Panc1 (cell line): ENCODE measurements at places on chromosomes 16 and 17. TPM values are rescaled to one million over a fixed set of nuclear protein-coding genes. Genes with fewer than 3 reads are reported as not detected.

- H3K36me3 ChIP-seq, result no peaks in the 10 kb centered on the region; the same call in 1 of the 2 replicates
- peak overlapping the region; percentile 40 for H3K4me3 ChIP-seq
- H3K27me3 ChIP-seq, result no peaks in the 10 kb centered on the region
- peak; percentile 45 for DNase-seq
Observed at GRCh38 chr17:1486802-1487695, 5.4 kb downstream of the MYO1C start.

DNA sequence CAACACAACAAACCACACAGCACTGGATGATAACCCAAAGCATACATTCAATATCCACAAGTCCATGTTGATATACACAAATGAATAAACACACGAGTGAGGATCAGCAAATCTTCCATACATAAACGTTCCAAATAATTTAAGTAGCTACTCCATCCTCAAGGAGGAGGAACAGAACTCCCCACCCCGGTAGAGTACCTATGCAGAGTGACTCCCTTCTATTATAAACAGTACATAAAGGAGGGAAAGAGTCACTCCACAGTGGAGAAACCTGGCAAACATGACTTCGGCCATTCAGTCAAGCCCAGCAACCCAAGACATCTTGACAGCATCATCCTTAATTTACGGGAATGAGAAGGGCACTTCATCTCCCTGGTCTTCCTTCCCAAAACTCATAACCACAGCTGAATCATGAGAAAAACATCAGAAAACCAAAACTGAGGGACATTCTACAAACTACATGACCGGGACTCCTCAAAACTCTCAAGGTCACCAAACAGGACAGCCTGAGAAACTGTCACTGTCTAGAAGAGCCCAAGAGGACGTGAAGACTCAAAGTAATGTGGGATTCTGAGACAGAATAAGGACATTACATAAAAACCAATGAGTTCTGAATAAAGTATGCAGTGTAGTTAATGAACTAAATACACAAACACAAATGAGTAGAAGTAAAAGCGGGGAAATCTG lies 5.6 kb downstream of the USP22 start:
- H3K4me3 ChIP-seq, result no peak overlapping the region
- H3K4me1 ChIP-seq, result peaks cover 51% of the 10 kb centered on the region
- H3K36me3 ChIP-seq, result peaks cover 11% of the 10 kb centered on the region
- H3K27me3 ChIP-seq, result no peaks in the 10 kb centered on the region
- H3K27ac ChIP-seq, result no peak overlapping the region

DNA sequence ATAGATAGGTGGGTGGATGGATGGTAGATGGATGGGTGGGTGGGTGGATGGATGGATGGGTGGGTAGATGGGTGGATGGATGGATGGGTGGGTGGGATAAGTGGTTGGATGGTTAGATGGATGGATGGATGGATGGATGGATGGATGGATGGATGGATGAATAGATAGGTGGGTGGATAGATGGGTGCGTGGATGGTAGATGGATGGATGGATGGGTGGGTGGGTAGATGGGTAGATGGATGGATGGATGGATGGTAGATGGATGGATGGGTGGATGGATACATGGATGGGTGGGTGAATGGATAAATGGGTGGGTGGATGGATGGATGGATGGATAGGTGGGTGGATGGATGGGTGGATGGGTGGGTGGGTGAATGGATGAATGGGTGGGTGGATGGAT lies 50.0 kb upstream of the FASN start:
- no peak overlapping the region for H3K27ac ChIP-seq
- no peak for DNase-seq

CNTNAP1 gene
- 20.4 TPM for total RNA-seq

CDK5R1 gene
- 7.9 TPM for total RNA-seq
